Lower lobe of right lung (tissue), 2 donors: ENCODE measurements at places on chromosomes 5 and 9.

- no peaks in the 10 kb centered on the region for H3K36me3 ChIP-seq
- H3K27me3 ChIP-seq = no peaks in the 10 kb centered on the region
- H3K27ac ChIP-seq = no peak overlapping the region
- peaks cover 23% of the 10 kb centered on the region for H3K4me1 ChIP-seq
- no peak overlapping the region for H3K4me3 ChIP-seq
These were observed 232.8 kb downstream of the PDE4D start for GRCh38 chr5:59660737-59661136.

GRCh38 chr5:141880961-141881801 lies 3.0 kb upstream of the PCDH1 start:
- H3K36me3 ChIP-seq = no peaks in the 10 kb centered on the region
- DNase-seq = no peak
- peak overlapping the region; percentile 61 for H3K27ac ChIP-seq
- peaks cover 60% of the 10 kb centered on the region for H3K27me3 ChIP-seq

DNA sequence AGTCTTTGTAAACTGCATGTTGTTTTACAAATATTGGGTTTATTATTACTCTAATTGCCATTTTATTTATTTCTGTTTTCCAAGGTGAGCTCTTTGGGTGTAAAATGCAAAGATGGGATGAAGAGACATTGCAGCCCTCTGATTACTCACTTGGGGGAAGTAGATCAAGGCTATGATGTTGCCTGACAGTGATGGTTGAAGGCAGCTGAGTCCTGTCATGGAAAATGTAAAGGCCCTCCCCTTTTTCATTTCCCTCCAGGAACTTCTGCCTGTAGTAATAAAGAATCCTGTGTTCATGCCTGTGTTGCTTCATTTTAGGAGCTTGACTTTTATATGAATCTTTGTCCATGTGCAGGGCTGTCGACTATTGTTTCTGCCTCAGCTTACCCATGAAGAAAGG lies 605.4 kb upstream of the CLINT1 start:
- DNase-seq = no peak
- no peak overlapping the region for H3K27ac ChIP-seq
- H3K27me3 ChIP-seq = no peaks in the 10 kb centered on the region
- peaks cover 22% of the 10 kb centered on the region for H3K4me1 ChIP-seq

DNA sequence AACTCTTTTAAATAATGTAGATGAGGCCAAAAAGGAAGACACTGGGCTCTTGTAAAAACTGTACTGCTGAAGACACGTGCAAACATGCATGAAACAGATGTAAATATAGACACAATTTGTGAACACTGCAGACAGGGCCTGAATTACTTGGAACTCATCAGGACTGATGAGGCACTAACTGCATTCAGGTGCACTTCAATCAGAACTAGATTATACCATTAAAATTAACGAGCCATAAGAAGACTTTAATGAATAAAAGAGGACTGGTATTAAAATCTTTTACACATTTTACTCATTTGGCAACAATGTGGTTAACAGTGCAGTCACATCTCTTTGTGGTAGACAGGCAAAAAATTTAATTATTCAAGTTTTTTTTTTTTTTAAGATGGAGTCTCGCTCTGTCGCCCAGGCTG lies 13.4 kb upstream of the ZCCHC9 start:
- no peaks in the 10 kb centered on the region for H3K27me3 ChIP-seq
- DNase-seq = no peak
- H3K36me3 ChIP-seq = no peaks in the 10 kb centered on the region
- H3K4me1 ChIP-seq = no peaks in the 10 kb centered on the region

- H3K4me3 ChIP-seq = no peak overlapping the region
- no peak overlapping the region for H3K27ac ChIP-seq
These were observed 40.7 kb upstream of the SMIM23 start for GRCh38 chr5:171744882-171745281.
